ENCODE measurements at places on chromosomes 2 and 18.

DNA sequence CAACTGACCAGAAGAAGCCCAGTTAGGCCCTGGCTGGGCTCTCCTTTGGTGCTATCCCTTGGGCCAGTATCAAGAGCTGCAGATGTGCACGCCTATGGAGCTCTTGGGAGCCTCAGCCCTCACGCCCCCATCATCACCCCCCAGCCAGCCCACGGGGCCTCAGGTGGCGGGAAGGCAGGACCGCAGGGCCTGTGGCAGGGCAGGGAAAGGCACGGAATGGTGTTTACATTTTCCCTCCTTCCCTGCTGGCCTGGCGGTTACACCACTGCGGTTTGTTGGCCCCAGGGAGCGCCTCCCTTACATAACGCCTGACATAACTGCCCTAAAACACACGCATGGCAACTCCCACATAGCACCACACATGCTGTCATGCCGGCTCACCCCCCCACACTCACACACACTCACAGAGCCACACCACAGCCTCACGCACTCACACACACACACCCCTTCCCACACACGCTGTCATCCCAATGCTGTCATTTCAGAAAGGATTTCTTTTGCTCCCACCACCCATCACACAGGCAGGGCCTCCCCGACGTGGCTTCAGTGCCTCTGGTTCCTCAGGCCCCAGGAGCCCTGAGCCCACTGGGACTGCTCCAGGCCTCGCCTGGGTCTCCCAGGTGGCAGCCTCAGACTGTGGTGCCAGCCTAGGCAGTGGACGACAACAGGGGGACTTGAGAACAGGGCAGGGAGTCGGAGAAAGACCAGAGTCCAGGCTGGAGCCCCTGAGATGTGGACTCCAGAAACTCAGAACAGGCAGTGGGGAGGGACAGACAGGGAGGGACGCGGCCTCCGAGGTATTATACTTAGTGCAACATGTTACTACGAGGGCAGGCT lies 15.7 kb downstream of the ZFP36L2 start:
- no peak for DNase-seq

DNA sequence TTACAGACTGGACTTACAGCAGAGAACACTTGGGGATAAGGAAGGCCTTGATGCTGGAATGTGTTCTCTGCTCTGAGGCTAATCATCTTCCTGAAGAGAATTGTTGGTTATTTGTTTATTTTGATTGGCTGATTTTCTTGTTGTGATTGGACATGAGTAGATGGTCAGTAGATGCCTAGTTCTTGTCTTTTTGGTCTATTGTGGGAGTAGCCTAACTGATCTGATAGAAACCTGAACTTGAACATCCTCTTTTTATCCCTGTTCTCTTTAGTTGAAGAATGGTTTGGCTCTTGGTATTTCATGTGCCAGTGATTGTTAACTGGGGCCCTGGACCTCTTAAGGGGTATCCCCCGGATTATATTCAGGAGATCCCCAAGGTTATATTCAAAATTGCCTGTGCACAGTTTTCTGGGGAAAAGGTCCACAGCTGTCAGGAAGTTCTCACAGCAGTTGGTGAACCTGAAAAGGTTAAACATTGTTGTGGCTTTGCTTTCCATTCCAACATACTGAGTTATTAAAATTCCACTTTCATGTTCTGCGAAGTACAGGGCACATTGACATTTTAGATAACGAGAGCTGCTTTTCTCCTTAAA lies 13.6 kb downstream of the TWSG1 start:
- DNase-seq, result no peak

GRCh38 chr2:43402452-43402937 lies 176.1 kb upstream of the ZFP36L2 start:
- no peak for DNase-seq

GRCh38 chr2:106020032-106020431 lies 174.1 kb downstream of the UXS1 start:
- no peak for DNase-seq

DNA sequence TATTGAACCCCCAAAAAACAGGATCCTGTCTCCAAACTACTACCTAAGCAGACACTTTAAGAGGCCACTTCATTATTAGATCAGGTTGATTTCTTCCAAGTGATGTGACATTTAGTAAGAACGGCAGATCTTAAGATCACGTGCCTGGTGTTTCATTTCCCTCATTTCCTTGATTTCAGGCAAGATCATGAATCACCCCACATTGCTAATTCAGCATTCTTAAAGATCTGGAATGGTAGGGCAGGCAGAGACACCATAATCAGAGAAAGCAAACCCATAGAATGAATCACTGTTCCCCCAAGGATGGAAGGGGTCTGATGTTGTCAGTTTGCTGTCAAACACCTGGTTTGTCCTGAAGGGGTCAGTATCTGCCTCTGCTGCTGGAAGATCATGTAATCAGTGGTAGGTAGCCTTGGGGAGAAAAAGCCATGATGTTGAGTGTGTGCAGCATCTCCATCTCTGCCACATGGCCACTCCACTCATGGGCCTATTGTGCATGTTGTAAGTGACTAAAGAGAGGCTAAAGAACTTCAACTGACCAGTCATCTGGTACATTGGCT lies 133.9 kb downstream of the ARHGAP15 start:
- no peak for DNase-seq

DNA sequence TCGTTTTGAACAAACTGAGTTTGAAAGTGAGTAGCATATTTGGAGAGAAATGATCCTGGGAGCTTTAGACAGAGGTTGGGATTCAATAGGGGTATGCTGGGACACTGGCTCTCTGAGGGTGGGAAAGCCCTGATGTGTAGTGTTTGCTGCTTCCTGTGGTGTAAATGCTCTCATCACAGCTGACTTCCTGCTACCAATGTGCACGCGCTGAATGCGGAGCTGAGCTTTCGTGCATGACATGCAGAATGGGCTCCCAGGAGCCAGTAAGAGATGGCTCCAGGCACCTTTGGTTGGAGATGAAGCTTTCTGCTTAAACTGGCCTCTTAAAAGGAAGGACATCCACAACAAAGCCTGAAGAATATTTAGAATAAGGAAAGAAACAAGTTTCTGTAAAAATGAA lies 224.1 kb upstream of the CCDC150 start:
- no peak for DNase-seq

DNA sequence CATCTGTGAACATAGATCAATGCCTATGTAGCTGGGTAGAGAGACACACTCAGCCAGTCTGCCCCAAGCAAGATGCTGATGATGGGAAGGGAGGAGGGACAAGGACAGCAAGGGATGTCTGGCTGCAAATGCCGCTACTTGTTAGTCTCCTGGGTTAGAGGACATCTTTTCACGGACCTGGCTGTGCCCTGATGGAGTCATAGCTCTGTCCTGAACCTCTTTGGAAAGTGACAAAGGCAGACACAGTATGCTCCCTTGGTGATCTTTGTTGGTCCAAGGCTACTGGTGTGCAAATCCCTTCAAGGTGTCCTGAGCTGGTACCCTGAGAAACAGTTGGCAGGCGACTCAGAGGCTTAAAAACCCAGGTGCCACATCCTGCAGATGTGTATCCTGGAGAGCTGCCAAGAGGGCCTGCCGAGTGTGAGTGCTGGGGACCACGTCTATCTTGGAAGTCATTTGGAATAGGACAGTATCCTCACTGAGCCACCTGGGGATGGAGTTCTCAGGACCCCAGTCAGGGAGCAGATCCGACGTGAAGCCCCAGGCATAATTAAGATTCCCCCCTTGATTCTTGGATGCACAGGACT lies 10.8 kb downstream of the FOSL2 start:
- no peak for DNase-seq

DNA sequence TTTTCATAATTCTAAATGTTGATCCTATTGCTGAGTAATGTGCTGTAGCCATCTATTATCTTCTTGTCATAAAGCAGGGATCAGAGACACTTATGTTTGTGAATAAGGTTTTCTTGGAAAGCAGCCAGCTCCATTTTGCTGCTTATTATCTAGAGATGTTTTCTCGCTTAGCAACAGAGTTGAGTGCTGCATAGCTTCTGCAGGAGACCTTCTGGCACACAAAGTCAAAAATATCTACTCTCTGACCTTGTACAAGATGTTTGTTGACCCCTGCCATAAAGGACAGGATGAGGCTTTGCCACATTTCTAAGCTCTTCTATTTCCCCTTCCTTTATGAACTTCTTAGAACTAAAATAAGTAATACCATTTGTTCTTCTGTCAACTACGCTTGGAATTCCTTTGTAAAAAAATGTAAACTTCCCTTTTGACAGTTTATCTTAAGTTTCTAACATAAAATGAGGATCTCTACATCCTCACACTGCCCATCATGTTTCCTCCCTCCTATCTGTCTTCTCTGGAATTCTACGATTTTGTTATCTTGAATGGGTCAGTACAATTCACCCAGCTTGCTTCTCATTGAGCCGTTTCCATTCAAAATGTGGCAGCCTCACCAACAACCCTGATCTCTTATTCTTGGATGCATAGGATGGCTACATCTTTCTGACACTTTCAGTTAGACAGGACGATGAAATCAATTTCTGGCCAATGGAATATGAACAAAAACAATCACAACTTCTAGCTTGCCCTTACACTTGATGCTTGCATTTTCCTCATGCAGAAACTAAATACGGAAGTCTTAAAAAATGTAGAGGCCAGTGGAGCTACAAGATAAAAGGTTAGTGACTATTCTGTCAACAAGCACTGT lies 1377.0 kb downstream of the SUCLG1 start:
- DNase-seq, result no peak

GRCh38 chr18:34221971-34222306 lies 2.8 kb downstream of the NOL4 start:
- no peak for DNase-seq

DNA sequence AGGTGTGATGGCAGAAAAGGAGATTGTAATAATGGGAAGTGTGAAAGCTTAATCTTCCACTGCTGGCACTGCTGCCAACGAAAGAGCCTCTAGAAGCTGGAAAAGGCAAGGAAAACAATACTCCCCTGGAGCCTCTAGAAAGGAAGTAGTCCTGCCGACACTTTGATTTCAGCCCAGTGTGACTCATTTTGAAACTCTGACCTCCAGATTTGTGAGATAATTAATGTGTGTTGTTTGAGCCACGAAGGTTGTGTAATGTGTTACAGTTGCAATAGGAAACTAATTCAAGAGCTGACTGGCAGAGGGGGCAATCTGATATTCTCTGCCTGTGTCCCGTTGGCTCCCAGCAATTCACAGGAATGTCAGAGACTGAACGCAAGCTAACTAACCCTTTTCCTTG lies 219.2 kb upstream of the UBE2E3 start:
- DNase-seq, result no peak

DNA sequence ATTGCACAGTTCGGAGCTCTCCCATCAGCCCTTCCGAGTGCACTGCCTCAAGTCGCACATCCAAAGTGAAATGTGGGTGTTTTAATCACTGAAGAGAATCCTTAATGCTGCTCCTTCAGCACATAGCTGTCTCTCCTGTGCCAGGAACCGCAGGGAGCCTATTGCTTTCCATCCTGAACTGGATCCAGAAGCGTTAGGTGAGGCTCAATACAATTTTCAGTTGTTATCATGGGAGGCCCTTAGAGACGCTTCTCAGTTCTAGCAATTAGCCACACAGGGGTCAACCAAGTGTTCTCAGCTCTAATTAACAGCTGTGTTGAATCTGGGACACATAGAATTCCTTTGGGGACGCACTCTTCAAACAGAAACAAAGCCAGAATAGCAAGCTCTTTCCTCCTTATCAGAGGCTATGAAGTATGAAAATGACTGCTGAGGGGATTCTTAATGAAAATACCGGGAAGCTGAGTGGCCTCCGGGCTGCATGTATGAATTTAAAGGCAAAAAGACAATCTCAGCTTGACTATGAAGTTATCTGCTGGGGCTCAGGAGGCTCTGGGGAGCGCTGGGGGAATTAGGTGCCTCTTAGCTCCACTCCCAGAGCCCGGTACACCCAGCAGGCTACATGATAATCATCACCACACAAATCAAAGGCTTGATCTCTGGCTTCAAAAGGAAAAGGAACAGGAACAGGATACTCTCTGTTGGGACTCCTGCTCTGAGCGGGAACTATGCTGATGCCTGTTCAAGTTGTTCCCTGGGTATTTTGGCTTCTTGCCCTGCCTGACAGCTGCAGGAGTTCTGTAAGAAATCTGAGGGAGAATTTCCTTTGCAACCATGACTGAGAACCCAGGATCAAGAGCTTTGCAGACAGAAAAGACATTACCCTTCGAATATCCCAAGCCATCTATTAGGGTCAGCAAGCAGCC lies 55.4 kb upstream of the NCOA1 start:
- DNase-seq, result no peak

GRCh38 chr2:12070581-12070980 lies 324.1 kb downstream of the LPIN1 start:
- no peak for DNase-seq

DNA sequence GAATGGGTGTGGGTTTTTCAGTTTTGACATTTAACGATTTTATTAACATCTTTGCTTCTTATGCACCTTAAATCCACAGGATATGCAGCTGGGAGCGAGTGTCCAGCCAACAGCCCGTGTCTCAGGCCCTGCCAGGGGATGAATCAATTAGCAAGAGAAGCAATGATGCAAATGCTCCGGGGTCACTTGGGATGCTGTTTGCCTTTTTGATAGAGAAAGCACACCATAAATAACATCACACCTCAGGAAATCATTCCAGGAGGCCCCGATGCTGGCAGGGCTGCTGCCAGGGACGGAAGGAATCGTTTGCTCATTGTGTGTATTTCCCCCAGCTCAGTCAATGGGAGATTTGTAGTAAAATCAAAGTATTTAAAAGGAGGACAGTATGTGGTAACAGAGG lies 394.0 kb upstream of the HNRNPA3 start:
- no peak for DNase-seq

- no peak for DNase-seq
Measured at GRCh38 chr2:223973606-223974005, 16.3 kb downstream of the MRPL44 start.

DNA sequence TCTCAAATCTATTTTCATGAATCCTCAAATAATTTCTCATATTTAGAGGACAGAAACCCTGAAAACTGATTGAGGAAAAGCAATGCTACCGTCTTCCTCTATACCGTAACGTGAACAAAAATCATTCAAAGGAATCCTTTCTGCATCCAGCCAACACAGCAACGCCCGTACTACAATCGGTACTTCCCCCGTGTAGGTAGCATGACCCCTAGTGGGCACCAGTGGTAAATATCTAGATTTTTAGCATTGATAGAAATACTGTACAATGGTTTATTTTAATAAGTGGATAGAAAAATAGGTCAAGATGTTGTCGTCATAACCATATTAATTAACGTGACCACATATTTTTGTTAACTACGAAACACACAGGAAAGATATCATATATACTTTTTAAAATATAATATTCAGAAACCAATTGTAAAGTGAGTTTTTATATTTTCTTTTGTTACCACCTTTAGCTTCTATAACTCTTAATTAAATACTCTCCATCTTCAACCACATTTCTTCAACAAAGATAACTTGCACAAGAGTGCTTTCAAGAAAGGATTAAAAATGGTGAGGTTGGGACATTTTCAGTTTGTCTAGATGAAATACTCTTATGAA lies 194.1 kb downstream of the SS18 start:
- DNase-seq, result no peak

DNA sequence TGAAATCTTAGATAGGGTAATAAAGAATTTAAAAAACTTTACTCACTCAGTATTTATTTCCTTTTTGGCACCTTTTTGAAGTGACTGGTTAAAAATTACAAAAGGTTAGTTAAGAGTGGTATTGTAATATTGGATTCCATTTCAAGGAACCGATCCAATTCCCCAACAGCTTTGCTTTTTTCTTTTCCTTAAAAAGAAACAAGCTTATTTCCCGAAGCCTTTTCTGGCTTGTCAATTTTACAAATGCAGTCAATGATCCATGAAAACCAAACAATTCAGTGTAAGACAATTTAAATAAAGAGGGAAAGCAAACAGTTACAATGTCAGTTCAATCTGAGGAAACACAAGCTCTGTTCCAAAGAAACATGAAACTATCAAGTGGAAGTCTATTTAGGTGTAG lies 200.2 kb downstream of the RIT2 start:
- no peak for DNase-seq
